RPMI8226 (cell line): ENCODE measurements at places on chromosomes 6 and 20.

GRCh38 chr6:126550323-126550722, 210.4 kb downstream of the CENPW start:
- DNase-seq = peak; percentile 3

DNA sequence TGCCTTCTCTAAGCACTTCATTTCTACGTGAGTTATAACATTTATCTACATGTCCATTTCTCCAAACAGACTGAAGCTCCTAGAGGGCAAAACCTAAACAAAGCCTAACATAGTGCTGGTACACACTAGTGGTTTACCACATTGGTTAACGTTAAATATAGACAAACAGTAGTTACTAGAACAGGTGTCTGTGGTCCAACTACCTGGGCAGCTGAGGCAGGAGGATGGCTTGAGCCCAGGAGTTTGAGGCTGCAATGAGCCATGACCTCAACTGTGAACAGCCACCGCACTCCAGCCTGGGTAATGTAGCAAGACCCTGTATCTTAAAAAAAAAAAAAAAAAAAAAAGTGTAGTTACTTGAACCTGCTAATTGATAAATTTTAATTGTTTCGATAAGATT, 26.5 kb downstream of the PTPRK start:
- DNase-seq = no peak

GRCh38 chr20:38651154-38651553, 49.5 kb downstream of the ARHGAP40 start:
- DNase-seq = no peak

DNA sequence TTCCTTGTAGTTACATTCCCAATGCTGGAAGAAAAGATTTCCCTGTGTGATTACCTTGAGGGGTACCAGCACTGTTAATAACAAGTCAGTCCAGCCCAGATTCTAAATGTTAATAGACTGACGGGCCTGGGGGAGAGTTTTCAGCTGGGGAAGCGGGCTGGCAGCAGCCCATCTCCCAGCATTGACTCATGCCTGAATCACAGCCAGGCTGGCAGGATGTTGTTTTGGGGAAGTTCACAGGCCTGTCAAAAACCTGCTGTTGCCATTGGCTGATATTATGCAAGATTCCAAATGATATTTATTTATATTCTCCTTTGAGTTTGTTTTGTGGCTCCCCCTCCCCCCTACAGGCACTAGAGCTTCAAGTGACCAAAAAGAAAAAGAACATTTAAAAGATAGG, 213.9 kb upstream of the CNR1 start:
- DNase-seq = no peak

DNA sequence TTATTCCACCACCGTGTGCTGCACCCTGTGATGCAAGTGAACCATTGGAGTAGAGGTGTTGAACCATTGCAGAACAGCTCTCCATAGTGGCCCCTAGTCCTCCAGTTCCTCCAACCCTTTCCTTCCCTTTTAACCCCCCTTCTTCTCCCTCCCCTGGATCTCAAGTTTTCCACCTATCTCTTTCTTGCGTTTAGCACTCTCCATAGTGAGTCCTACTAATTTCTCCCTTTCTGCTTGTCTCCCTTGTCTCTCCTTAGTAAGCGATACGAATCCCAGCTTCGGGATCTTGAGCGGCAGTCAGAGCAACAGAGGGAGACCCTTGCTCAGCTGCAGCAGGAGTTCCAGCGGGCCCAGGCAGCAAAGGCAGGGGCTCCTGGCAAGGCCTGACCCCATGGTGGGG, 1.1 kb downstream of the PFDN6 start:
- DNase-seq = no peak
